Activated T-cell treated with anti-CD3 and anti-CD28 coated beads, Interleukin-2, amount 50 U/mL, for 24 hours (primary cell): ENCODE measurements at places on chromosomes 4 and X.

GRCh38 chr4:87356832-87357526 lies 34.0 kb downstream of the HSD17B11 start:
- DNase-seq = no peak

- no peak for DNase-seq
These were observed 47.3 kb upstream of the C1GALT1C1 start for GRCh38 chrX:120677004-120677652.

DNA sequence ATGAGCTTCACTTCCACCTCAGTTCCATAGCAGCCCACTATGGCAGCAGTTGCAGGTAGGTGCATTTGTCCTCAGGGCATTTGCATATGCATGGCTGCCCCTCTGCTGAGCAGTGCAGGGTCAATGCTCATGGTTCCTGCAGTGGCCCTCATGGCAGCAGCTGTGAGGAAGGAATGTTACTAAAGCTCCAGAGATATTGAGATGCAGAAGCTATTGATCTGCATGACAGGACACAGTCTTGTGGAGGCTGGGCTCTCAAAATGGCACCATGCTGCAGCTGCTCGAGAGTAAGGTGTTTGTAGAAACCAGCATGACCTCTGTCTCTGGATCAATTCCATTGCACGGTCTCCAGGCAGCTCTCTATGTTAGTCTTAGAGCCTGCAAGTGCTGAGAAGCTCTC lies 179.2 kb upstream of the PCDH18 start:
- no peak for DNase-seq

GRCh38 chr4:179836179-179837075 lies 2394.2 kb upstream of the AGA start:
- DNase-seq = no peak

DNA sequence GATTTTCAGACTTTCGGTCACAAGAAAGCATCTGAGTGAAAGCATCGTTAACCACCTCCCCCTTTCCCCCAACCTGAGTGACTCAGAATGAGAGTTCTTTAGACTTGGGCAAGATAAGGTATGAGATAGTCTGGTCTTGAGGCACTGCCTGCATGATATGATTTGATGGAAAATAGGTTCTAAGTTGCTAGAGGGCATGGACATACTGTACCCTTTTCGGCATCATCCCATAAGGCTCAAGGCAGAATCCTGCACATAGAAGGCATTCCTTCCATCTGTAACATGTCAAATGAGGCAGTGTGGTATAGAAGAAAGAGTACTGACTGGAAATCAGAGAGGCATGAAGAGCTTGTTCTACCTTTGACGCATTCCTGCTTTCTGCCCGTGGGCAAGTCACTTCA lies 16.8 kb upstream of the AMOT start:
- no peak for DNase-seq

DNA sequence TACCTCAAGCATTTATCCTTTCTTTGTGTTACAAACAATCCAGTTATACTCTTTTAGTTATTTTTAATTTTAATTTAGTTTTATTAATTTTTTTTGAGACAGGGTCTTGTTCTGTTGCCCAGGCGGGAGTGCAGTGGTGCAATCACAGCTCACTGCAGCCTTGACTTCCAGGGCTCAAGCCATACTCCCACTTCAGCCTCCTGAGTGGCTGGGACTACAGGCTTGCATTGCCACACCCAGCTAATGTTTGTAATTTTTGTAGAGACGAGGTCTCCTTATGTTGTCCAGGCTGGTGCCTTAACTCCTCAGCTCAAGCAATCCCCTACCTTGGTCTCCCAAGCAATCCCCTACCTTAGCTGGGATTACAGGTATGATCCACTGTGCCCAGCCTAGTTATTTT lies 45.9 kb downstream of the CDKL5 start:
- no peak for DNase-seq

DNA sequence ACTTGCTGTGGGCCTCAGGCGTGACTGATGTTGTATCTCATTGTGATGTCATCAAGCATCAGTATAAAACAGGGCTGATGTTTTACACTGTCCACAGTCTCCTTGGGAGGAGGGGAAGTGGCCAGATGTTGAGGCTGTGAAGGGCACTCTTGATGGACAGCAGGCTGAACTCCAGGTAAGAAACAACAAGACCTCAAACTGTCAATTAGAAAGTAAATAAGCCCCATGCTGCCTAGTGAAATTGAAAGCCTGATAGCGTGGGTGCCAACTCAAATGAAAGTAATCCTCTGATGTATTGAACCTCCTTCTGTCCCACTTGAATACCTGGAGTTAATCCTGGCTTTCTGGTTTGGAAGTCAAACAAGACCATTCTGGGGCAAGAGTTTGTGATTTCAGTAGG lies 19.7 kb downstream of the VSIG1 start:
- DNase-seq = no peak

GRCh38 chrX:8235026-8235425 lies 64.0 kb upstream of the VCX2 start:
- no peak for DNase-seq

- DNase-seq = no peak
These were observed 5.9 kb upstream of the STIM2 start for GRCh38 chr4:26854701-26855100.

GRCh38 chr4:10608501-10609219 lies 75.9 kb downstream of the CLNK start:
- DNase-seq = no peak

DNA sequence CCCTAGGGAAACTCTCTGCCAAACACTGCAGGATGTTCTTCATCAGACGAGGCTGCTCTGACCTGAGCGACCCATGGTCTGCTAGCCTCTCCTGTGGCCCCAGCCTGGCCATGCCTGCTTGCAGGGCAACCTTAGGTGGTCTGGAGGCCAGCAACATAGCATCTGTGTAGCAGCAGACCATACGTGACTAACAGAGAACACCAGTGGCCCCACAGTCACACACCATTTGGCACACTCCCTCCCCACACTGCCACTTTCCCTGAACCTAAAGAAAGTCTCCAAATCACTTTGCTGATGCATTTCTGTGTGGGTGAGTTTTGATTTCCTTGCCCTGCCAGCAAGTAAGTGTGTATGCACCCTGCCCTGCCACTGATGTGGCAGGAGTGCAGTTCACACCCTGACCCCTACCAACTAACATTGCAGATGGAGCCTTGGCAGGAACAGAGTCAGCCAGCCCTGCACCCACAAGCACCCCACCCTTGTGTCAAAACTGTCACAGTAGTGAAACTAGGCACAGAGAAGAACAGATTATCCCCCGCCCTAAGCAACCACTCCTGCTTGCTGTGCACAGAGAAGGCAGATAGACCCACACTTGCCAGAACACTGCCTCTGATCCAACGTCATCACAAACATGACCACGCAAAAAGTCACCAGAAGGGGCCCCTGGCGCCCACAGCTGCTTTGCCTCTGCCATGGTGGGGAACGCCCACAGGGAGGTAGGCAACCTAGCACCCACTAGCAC lies 249.1 kb downstream of the SPIN4 start:
- no peak for DNase-seq

- DNase-seq = no peak
These were observed 67.9 kb downstream of the ANK2 start for GRCh38 chr4:113117358-113117702.
